Activated T-cell treated with anti-CD3 and anti-CD28 coated beads, Interleukin-2, amount 50 U/mL, for 48 hours (primary cell): ENCODE measurements at places on chromosomes 4 and X.
A peak's percentile ranks its signal among the peaks of the same experiment; 100 is the strongest.

DNA sequence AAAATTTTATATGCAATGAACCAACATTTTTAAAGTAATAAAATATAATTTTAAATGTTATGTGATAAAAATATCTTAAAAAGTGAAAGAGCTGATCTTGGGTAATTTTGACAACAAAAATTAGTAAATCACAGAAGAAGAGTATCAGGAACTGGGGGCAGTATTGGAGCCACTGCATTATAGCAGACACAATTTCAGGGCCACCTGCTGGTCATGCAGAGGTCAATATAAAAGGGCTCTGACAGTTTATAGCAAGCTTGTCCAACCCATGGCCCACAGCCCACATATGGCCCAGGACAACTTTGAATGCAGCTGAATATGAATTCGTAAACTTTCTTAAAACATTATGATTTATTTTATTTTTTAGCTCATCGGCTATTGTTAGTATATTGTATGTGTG is 13.0 kb upstream of the LEF1 start:
- DNase-seq, result no peak

DNA sequence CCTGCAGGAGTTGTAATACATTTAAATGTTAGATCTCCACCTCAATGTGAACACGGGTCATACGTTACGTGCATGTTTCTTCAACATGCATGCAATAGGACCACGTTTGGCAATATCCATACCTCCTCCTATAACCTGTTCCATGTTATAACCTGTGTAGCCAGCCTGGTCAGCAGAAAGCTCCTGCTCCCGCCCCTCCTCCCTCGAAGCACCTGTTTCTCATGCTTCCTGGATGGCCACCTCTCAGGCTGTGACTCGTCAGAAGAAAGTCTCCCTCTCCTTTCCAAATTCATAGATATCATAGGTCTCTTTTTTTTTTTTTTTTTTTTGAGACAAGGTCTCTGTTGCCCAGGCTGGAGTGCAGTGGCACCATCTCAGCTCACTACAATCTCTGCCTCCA is 96.5 kb downstream of the HMX1 start:
- DNase-seq, result no peak

DNA sequence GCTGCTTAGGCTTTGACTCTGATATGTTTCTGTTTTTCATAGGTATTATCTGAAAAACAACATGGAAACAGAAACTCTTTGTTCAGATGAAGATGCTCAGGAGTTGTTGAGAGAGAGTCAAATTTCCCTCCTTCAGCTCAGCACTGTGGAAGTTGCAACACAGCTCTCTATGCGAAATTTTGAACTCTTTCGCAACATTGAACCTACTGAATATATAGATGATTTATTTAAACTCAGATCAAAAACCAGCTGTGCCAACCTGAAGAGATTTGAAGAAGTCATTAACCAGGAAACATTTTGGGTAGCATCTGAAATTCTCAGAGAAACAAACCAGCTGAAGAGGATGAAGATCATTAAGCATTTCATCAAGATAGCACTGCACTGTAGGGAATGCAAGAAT is 238.6 kb downstream of the RAPGEF2 start:
- DNase-seq, result no peak

DNA sequence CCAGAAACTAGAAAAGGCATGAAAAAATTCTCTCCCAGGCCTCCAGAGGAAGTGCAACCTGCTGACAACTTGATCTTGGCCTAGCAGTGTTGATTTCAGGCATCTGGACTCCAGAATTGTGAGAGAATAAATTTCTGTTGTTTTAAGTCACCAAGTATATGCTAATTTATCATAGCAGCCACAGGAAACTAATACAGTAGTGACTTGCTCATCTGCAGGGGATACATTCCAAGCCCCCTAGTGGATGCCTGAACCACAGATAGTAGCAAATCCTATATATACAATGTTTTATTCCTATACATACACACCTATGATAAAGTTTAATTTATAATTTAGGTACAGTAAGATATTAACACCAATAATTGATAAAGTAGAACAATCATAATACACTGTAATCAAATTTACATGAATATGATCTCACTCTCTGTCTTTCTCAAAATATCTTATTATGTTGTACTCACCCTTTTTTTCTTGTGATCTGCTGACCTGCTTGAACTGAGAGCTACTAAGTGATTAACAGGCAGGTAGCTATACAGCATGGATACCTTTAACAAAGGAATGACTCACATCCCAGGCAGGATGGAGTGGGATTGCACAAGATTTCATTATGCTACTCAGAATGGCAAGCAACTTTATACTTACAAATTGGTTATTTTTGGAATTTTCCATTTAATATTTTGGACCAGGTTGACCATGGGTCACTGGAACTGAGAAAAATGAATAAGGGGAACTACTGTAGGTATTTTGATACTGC is 501.1 kb downstream of the KCNIP4 start:
- DNase-seq, result no peak

DNA sequence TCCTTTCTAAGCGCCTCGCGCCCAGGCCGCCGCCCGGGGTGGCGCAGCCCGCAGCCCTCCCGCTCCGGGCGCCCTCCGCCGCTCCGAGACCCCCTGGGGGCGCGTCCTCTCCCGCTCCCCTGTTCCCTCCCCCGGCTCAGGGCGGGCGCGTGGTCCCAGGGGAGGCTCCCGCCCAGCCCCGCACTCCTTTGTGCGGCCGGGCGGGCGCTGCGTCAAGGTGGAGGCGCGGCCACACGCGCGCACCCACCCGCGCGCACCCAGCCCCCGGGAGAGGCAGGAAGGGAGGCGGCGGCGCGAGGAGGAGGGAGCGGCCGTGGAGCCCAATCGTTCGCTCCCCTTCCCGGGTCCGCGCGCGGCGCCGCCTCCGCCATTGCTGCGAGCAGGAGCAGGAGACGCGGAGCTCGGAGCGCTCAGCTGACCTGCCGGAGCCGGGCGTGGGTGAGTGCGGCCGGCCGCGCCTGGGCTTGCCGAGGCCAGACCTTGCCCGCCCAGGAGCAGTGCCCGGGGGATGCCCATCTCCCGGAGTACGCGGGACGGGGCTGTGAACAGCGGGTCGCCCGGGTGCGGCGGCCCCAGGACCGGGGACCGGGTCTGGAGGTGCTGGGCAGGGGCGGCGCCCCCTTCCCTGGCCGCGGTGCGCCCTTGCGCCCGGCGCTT is at the start of gene NSG1:
Gene NSG1, plus strand, starts transcription at position 367 of the 657 bp plus-strand sequence. CDS start 528 bp downstream, outside the sequence.
- DNase-seq, result peak; percentile 47

GRCh38 chrX:134669378-134670098 is 11.3 kb upstream of the PLAC1 start:
- no peak for DNase-seq

DNA sequence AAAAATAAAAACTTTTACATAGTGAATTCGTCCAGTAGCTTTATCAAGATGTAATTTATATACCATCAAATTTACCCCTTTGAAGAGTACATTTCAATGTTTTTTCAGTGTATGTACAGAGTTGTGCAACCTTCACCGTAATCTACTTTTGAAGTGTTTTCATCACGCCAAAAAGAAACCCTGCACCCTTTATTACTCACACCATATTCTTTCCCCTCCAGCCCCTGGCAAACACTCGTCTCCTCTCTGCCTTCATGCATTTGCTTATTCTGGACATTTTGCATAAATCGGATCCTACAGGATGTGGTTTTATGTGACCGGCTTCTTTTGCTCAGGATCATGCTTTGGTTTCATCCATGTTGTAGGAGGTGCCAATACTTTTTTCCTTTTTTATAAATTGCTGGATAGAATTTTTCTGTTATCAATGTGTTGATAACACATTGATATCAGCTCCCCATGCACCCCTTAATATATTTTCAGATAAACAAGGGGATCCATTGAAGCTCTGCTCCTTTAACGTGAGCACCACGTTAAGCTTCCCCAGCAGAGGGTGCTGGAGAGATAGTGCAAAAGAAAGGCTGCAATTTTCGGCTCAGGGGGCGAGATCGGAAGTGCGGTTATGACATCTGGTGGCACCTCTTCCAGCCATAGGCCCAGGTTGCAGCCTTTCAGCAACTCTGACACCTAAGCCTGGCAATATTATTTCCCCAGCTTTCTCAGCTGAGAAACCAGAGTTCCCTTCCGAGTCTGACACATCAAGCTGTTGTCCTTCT is 100.1 kb upstream of the VCX3B start:
- no peak for DNase-seq

GRCh38 chrX:1902901-1903235 is 288.0 kb downstream of the ASMT start:
- DNase-seq, result no peak

- no peak for DNase-seq
Measured at GRCh38 chr4:97016186-97016907, 1126.9 kb downstream of the STPG2 start.

- DNase-seq, result no peak
Measured at GRCh38 chrX:68693481-68694434, 46.3 kb downstream of the STARD8 start.

- no peak for DNase-seq
Measured at GRCh38 chr4:45663003-45663402, 460.9 kb downstream of the GABRG1 start.

DNA sequence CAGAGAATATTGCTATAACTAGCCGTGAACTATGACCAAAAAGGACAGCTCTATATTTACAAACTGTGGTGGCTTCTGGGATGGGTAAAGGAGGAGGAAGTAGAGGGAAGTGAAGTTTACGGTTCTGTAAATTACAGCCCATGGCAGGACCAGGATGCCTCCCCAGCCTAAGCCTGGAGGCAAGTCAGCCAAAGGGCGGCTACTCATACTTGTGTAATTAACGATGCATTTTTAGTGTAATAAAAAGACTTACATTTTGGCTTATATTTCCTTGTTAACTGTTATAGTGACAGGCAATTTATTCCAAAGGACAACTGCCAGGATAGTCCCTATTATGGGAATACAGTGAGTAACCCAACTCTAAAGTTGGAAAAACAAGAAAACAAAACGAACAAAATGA is 139.9 kb upstream of the OTUD4 start:
- DNase-seq, result no peak

DNA sequence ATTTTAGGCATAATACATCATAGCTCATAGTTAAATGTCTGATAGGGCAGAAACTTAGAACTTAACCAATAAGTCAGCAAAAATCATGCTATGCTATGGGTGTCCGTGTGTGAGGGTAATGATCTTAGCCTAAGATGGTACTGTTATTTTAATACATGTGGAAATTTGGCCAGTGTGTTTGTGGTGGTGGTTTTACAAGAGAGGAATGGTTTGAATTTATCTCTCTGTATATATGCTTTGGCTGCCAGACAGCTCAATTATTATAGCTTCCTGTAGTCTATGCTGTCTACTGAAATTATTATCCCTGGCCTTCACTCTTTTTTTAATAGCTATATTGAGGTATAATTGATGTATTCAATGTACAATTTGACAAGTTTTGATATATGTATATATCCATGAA is 21.3 kb downstream of the ZNF330 start:
- no peak for DNase-seq

GRCh38 chr4:18039113-18039512 is 17.6 kb upstream of the LCORL start:
- no peak for DNase-seq

GRCh38 chrX:7092543-7092942 is 55.0 kb upstream of the STS start:
- no peak for DNase-seq

- no peak for DNase-seq
Measured at GRCh38 chr4:10201381-10202223, 85.0 kb upstream of the WDR1 start.

DNA sequence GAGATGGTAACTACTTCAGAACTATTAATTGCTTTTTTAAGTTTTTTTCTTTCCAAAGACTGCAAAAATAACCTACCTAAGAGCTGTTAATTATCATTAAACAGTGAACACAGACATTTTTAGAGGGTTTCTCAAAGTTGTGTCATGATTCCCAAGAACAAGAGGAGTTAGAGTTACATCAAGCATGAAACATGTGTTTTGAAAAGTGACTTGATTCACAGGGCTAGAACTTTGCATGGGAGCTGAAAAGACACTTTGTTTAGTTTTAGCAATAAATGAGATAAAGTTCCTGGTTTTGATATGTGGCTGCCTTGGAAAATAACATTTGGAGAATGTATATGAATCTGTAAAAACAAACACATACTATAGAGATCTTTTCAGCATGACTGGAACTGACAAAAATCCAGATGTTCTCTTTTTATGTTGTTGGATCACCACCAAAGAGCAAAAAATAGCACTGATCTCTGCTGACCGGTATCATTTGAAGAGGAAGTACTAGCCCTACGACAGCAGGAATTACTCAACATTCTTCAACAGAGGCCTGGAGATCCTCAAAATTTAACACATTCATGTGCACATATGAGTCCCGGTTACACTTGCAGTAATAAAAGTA is 173.0 kb upstream of the PCDH18 start:
- no peak for DNase-seq

- DNase-seq, result no peak
Measured at GRCh38 chrX:129738466-129739308, at the start of gene XPNPEP2. XPNPEP2 (plus strand) TSS chrX:129738979; CDS start chrX:129739214, 235 bp downstream.

DNA sequence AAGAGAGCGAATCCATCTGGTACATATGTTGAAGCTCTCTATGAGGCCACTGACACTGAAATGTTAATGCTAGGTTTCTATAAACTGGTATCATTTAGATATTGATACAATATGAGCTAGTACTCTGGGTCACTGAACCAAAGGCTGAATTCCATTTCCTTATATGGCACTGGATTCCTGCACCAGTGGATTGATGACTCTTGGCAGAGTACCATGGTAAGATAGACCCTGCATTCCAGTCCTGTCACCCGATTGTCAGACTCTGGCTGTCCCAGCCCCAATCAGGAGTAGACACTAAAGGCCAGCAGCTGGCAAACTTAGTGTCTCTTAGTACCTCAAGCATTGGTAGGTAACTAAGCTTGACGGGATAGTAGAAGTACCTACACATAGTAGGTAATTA is 44.0 kb upstream of the EOLA2 start:
- DNase-seq, result no peak

DNA sequence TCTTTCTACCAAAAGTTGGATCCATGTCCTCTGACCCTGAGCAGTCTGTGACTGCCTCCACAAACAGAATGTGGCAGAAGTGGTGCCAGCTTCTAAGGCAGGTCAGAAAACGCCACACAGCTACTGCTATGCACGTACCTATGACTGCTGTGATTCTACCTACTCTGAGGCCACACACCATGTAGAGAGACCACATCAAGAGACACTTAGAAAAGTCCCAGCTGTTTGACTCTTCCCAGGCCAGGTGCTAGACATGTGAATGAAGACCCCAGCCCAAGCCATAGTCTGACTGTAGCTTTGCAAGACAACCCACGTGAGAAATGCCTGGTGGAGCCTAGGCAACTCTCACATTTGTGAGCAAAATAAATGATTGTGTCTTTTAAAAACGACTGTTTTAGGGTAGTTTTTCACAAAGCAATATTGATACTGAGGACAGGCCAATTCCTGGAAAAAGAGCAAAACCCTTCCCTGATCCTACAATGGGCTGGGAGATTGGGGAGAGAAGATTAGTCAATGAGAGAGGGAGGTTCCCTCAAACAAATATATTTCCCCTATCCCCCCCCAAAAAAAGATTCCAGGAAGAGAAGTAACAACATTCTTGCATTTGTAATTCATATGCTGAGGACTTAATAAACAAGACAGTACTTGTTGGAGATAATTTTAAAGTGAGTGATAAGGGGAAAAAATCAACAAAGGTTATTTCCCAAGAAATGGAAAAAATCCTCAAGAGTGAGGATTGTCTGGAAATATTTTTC is 33.3 kb downstream of the FRYL start:
- no peak for DNase-seq

GRCh38 chr4:100609810-100610209 is 92.0 kb upstream of the EMCN start:
- no peak for DNase-seq

- peak; percentile 32 for DNase-seq
Measured at GRCh38 chr4:73222466-73223257, 35.9 kb downstream of the ANKRD17 start.
